Neuronal stem cell (in vitro differentiated cells): ENCODE measurements at places on chromosomes 3 and 15.
A peak's percentile ranks its signal among the peaks of the same experiment; 100 is the strongest.

DNA sequence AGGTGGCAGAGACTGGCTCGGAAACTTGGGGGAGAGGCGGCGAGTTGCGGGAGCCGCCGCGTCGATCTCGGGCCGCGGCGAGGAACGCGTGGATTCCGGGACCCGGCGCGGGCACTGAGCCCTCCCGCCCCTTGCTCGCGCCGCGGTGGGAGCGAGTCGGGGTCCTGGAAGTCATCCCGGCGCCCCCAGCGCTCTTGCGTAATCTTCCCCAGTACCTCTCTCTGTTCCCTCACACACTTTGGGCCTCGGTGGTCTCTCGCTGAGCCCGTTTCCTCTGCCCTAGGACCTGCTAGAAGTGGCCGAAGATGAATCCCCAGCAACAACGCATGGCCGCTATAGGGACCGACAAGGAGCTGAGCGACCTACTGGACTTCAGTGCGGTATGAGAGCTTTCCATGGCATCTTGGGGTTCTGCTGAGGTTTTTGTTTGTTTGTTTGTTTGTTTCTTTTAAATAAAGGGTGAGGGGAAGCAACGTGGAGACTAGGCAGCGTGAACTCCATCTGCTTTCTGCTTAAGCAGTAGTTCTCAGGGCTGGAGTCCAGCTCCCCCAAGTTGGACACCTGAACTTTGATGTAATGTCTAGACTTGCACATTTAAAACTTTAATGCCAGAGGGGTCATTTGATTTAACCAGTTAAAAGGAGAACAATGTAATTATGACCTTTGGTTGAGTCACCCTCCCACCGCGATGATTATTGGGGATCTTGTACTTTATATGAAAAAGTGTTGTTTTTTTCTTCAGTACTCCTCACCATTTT lies 1.3 kb downstream of the TCF12 start:
- DNase-seq = peak; percentile 55

DNA sequence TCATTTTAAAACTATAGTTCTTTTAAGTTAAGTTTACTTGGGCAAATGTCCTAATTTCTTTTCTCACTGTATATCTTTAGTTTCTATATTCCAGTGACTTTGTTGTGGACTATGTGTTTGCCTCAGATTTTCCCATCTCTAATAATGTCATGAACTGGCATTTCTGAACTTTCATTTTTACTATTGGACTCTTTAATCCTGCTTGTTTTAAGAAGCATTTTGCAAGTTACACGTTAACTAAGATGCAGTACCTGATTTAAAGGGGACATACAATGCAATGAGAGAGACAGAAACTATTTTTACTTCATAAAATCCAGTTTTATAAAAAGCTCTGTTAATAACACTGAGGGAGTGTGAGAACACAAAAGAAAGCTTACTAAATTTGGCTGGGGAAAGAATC lies 58.6 kb upstream of the PHLDB2 start:
- no peak for DNase-seq

- no peak for DNase-seq
These were observed 145.9 kb upstream of the AGTR1 start for GRCh38 chr3:148551767-148552260.

GRCh38 chr3:192482809-192483208 lies 244.5 kb downstream of the FGF12 start:
- no peak for DNase-seq

DNA sequence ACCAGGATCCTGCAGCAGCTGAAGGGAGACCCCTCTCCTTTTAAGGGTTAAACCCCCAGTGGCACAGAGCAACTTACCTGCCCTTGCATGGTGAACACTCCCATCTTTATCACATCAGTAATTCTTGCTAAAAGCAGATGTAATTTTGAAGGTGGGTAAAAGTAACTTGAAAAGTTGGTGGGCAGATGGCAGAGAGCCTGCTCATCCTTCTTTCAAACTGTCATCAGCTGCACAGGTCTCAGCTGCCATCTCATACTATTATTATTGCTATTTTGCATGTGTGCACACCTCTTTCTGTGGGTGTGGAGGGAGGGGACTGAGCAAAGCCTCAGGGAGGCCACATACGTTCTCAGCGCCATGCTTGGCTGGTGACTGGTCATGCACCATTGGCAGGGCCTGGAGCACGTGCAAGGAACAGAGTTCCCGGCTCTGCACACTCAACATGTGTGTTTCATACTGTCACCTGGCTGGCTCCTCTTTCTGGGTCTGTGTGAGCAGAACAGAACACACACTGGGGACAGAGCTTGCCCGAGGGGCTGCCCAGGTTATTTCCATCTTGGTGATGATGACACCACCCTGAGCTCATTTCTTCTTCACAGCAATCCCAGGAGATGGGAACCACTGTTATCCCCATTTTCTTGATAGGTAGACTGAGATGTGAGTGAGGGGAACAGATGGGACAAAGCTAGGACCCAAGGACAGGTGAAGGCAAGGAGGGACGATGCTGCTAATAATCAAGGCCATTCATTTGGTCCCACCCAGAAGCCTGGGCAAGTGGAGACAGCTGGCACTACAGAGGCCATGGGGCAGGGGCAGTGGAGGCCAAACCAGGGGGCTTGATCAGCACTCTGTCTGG lies 95.8 kb upstream of the KLF13 start:
- no peak for DNase-seq

DNA sequence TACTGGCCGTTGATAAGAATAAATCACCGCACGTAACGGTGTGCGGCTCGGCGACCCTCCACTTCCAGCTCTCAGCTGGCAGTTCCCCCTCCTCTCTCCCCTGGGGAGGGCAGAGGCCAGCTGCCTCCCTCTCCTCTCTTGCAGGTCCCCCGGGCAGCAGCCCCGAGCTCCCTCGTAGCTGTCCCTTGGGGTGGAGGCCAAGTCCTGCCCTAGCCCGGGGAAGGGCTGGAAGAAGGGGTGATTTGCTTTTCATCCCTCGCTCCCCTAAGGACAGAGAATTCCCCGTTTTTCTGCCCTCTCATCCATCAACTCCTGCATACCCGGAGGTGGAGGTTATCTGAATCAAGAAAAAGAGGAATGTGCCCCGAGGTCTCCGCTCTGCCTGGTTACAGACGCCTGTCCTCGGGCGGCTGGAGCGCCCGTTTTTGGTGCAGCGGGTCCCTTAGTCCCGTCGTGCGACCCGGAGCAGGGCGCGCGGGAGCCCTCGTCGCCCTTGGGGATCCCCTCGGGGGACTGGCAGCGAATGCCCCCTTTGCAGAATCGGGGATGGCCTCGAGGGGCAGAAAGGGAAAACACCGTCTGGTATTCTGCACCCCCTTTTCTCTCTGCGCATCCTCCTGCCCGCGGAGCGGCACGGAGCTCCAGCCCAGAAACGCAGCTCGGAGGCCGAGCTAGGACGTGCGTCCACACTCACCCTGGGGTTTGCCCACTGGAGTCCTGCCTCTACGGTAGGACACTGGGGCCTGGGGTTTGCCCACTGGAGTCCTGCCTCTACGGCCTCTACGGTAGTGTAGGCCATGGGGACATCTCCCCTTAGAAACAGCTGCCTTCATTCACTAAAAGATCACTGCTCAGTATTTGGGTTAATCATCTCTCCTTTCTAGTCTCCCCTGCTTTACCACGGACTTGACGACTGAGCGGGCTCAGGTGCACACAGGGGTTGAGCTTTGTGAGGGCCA lies 2.2 kb downstream of the PTPRG start:
- DNase-seq = no peak

- DNase-seq = no peak
These were observed 13.0 kb downstream of the PHLDB2 start for GRCh38 chr3:111871809-111872623.

- no peak for DNase-seq
These were observed 856 bp downstream of the TMEM40 start for GRCh38 chr3:12758025-12758781.

- DNase-seq = no peak
These were observed 123.2 kb upstream of the BNIP2 start for GRCh38 chr15:59812250-59812870.

GRCh38 chr3:21226086-21226485 lies 524.9 kb downstream of the ZNF385D start:
- DNase-seq = no peak

DNA sequence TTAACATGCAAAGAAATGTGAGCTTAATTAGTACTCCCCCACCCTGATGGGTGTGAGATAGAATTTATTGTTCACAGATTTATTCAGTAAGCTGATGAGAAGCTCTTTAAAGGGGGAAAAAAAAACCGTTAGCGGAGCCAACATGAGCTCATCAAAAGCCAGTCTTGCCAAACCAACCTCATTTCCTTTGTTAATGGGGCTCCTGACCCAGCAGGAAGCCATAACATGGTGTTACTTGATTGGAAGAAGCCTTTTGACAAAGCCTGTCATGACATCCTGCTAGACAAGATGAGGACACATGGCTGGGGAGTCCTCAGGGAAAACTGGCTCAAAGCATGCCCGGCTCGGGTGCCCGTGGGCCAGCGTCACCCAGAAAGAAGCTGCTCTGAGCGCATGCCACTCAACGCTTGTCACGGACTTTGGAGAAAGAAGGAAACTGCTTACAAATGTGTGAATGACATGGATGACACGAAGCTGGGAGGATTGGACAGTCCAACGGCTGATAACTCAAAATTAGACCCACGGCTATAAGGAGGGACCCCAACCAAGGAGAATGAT lies 64.6 kb downstream of the SLCO2A1 start:
- DNase-seq = no peak

GRCh38 chr15:63763476-63764123 lies 70.1 kb downstream of the HERC1 start:
- DNase-seq = no peak

GRCh38 chr15:67178569-67179210 lies 75.8 kb downstream of the AAGAB start:
- no peak for DNase-seq

- DNase-seq = no peak
These were observed 2.3 kb downstream of the FBXL22 start for GRCh38 chr15:63599401-63600000.

DNA sequence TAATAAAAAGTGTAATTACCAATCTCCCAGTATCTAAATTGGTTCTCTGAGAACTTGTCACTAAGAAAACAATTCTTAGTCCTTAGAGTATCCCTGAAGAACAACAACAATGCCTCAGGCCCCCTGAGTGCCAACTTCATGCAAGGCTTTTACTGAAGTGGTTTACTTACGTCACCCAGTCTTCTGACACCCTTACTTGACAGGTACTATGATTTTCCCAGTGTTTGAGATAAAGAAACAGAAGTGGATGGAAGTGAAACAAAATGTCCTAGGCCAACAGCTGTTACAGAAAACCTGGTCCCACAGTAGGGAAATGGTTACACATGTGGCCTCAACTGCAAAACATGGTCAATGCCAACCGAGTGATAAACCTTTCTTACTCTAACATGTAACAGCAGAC lies 331.1 kb downstream of the FOXP1 start:
- DNase-seq = no peak

- no peak for DNase-seq
These were observed 5.7 kb upstream of the IL16 start for GRCh38 chr15:81190922-81191507.

GRCh38 chr3:70871909-70872656 lies 559.6 kb upstream of the MDFIC2 start:
- DNase-seq = no peak

DNA sequence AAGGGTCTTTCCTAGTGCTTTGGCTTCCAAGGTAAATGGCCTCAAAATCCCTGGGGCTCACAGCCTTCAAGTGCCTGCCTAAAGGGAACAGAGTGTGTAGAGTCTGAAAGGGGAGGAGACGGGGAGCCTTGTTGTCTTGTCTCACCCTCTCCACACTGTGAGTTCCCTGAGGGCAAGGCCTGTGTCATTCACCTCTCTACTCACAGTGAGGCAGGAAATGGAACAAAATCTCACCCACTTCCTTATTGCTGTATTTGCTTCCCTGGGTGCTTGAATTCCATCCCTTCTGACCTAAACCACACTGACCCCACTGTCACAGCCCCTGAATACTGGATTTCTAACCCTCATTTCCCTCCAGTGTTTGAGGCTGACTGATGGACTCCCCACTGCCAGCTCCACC lies 197.5 kb downstream of the EPHB1 start:
- no peak for DNase-seq

- DNase-seq = no peak
These were observed 263.0 kb downstream of the ULK4 start for GRCh38 chr3:41698898-41699297.

- DNase-seq = no peak
These were observed 81.4 kb downstream of the IL1RAP start for GRCh38 chr3:190595179-190595795.

- DNase-seq = no peak
These were observed 276.4 kb downstream of the TBC1D5 start for GRCh38 chr3:17466028-17466427.

DNA sequence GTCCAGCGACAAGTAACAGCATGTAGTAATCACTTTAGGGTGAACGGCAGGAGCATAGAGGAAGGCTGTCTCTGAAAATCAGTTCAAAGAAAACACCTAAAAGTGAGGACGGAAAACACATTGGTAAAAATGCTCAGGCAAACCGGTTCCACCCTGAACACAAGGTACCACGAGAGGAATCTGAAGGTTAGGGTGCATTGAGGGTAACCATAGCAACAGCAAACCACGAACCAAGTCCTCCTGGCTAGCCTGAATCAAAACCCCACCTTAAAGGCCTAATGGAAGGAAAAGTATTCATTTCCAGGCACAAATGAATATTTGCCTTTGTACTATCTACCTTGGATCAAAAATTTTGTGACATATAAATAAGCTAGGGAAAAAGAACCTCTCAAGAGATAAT lies 315.0 kb downstream of the OCA2 start:
- DNase-seq = no peak

DNA sequence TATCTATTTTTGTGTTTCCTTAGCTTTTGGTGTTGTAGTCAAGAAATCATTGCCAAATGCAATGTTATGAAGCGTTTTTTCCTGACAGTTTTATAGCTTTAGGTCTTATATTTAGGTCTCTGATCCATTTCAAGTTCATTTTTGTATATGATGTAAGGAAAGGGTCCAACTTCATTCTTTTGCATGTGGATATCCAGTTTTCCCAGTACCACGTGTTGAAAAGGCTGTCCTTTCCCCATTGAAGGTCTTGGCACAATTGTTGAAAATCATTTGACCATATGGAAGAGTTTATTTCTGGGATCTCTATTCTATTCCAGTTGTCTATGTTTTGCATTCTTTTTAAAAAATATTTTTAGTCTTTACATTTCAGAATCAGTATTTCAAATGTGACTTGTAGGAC lies 14.6 kb upstream of the SNRPN start:
- no peak for DNase-seq

GRCh38 chr15:25512957-25513356 lies 74.1 kb upstream of the UBE3A start:
- DNase-seq = no peak

DNA sequence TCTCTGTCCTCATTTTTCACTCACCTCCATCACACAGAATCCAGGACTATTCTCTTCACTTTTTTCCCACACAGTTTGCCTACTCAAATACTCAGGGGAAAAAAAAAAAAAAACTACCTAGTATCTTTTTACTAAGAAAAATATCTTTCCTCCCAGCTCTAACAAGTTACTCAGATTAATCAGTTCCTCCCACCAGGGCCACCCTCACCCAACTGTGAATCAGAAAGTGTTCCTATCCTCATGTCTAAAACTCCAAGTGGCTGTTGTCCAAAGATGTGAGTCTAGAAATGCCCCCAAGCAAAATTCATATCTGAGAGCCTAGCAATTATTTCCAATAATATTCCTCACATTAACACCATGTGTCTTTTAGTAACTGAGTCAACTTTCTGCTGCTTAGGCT lies 268.0 kb downstream of the ERC2 start:
- DNase-seq = no peak

GRCh38 chr3:157447026-157447694 lies 10.5 kb downstream of the PTX3 start:
- no peak for DNase-seq

- DNase-seq = no peak
These were observed 510 bp downstream of the ARL14 start for GRCh38 chr3:160677459-160677881.
